RPMI8226 (cell line): ENCODE measurements at places on chromosomes 2 and 18.
A peak's percentile ranks its signal among the peaks of the same experiment; 100 is the strongest.

GRCh38 chr2:28612131-28612812 lies 116.4 kb downstream of the PLB1 start:
- no peak for DNase-seq

DNA sequence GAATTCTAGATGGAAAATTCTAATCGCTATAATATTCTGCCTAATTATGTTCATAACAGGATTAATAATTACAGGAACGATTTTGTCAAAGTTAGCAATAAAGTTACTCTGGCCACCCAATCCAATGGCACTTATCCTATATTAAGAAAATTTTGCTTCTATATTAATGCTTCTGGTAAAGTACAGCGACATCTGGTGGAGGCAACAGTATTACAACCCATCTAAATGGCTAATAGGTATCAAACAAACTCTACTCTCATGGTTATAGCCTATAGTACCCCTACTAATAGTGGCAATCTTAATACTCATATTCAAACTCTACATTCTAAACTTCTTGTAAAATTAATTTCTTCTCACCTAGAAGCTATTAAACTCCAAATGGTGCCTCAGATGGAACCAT lies 1084.7 kb upstream of the LRRTM1 start:
- no peak for DNase-seq

- no peak for DNase-seq
These were observed 53.4 kb downstream of the SH3RF3 start for GRCh38 chr2:109182426-109182825.

DNA sequence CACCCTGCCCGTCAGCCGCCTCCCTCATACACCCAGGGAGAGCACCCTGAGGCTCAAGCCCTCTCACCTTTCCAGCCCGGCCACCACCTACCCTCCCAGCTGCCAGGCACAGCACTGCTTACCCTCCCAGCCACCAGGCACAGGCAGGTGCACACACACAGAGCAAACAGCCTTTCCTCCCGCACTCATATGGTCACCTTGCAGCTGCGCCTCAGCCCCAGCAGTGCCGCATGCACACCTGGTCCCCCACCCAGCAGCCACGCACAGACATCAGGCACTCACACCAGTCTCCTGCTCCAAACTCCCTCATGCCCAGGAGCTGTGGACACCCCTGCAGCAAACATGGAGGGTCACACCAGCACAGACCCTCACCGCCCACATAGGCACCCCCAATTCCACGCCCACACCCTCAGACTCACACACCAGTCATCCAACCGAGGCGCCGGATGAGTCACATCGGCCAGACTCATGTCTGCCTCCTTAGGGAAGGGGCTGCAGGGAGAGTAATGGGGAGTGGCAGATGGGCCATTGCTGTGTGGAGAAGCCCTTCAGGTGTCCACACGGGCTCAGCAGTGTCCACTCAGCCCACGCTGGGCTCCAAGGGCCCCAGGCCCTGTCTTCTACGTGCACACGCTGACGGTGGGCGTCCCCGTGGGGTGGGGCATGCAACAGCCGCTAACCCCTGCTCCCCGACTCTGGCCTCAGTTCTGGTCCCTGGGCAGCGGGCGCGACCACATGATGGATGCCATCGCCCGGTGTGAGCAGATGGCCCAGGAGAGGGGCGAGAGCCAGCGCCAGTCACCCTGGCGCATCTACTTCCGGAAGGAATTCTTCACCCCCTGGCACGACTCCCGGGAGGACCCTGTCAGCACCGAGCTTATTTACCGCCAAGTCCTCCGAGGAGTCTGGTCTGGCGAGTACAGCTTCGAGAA lies 22.3 kb upstream of the GPR17 start:
- DNase-seq, result peak; percentile 80

DNA sequence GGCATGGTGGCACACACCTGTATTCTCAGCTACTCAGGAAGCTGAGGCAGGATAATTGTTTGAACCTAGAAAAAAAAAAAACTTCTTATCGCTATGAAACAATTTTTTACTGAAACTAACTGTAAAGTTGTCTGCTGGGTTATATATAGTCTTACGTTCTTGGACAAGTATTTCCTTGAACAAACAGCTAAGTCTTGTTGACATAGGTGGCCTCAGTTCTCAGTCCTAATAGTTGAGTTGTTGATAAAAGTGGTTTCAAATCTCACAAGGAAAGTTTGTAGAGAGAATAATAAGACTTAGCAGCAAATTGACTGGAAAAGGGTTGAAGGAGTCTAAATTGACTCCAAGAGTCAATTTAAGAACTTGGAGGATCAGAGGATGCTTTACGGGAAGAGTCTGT lies 166.5 kb upstream of the KCNJ3 start:
- DNase-seq, result no peak

DNA sequence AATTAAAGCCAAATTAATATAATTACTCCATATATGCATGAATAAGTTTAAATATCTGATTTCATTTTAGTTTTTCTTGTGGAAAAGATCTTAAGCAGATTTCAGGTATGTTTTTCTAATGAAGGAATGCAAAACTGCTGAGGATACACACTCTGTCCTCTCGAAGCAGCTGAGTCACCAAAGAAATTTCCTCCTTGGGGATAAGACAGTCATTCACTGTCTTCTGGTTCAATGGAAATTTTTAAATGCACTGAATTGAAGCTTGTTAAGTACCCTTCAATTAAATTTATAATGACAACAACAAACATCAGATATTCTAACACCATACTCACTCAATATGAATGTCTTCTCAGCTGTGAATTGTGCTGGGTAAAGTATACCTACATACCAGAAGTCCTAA lies 101.5 kb upstream of the DNER start:
- no peak for DNase-seq

DNA sequence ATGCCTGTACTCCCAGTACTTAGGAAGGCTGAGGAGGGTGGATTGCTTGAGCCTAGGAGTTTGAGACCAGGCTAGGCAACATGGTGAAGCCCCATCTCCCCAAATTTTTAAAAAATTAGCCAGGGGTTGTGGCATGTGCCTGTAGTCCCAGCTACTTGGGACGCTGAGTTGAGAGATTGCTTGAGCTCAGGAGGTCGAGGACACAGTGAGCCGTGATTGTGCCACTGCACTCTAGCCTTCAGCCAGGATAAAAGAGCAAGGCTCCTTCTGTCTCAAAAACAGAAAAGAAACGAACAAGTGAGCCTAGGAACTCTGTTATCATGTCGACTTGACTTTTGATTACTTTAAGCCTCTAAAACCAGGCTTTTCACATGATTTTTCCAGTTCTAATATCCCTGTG lies 13.7 kb downstream of the NPC1 start:
- no peak for DNase-seq

- DNase-seq, result no peak
These were observed 355.0 kb downstream of the SS18 start for GRCh38 chr18:25735459-25735858.

DNA sequence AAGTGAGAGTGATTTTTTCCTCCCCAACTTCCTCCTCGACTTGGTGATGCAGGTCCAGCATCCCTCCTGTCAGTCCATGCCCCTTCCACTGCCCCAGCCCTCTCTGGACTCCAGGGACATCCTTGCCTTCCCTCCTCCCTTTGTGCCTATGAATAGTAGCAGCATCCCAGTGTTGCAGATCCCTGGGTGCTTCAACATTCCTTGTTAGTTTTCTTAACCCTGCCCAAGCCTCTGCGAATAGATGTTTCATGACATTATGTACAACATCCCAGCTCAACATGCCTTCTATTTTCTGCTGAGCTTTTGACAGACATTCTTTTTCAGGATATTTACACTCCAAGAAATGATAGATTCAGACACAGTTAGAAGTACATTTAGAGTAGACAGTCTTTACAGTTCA lies 35.3 kb upstream of the CCDC150 start:
- no peak for DNase-seq

DNA sequence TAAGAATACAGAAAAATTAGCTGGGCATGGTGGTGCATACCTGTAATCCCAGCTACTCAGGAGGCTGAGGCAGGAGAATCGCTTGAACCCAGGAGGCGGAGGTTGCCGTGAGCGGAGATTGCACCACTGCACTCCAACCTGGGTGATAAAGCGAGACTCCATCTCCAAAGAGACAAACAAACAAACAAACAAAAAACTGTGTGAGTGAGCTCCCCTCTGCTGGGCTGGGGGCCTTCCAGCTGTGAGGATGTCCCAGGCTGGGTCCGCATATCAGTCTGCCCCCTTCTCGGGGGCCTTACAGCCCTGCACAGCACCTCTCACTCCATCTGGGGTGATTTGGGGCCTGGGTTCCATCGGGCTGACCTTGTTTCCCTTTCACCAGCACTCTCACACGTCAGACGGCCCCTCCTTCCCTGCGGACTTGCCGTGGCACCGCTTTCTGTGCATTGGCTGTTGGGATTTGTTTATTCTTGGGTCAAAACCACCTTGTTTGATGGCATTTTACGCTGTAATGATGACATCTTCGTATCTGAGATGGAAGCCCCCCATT lies 2.8 kb upstream of the KLHL30 start:
- DNase-seq, result no peak

DNA sequence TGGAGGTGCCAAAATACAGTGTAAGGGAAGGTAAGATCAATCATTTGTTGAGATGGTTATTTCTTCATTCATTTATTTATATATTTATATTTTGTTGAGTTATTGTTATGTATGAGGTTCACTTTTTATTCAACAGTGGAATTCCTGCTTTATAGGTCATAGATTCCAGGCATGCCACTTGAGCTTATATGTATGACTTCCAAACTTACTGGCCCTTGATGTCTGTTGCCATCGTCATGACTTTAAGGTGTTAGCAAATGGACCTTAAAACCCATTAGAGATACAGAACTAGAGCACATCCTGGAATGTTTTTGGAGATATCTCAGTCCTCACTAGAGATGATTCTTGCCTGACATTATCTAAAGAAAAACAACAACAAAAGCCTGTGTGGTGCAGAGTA lies 25.9 kb downstream of the CCDC85A start:
- no peak for DNase-seq

GRCh38 chr2:232586943-232587505 lies 36.5 kb downstream of the EIF4E2 start:
- DNase-seq, result no peak

- DNase-seq, result no peak
These were observed 1.4 kb upstream of the GALNT13 start for GRCh38 chr2:153870308-153870707.

- DNase-seq, result no peak
These were observed 39.7 kb upstream of the NABP1 start for GRCh38 chr2:191638079-191638801.

- no peak for DNase-seq
These were observed 14.6 kb downstream of the LDLRAD4 start for GRCh38 chr18:13232971-13233786.

GRCh38 chr2:128280901-128281321 lies 37.8 kb downstream of the HS6ST1 start:
- DNase-seq, result no peak

GRCh38 chr2:96538487-96539214 lies 2.1 kb downstream of the ARID5A start:
- peak; percentile 56 for DNase-seq

- no peak for DNase-seq
These were observed 995 bp downstream of the MBD5 start for GRCh38 chr2:148021886-148022285.

DNA sequence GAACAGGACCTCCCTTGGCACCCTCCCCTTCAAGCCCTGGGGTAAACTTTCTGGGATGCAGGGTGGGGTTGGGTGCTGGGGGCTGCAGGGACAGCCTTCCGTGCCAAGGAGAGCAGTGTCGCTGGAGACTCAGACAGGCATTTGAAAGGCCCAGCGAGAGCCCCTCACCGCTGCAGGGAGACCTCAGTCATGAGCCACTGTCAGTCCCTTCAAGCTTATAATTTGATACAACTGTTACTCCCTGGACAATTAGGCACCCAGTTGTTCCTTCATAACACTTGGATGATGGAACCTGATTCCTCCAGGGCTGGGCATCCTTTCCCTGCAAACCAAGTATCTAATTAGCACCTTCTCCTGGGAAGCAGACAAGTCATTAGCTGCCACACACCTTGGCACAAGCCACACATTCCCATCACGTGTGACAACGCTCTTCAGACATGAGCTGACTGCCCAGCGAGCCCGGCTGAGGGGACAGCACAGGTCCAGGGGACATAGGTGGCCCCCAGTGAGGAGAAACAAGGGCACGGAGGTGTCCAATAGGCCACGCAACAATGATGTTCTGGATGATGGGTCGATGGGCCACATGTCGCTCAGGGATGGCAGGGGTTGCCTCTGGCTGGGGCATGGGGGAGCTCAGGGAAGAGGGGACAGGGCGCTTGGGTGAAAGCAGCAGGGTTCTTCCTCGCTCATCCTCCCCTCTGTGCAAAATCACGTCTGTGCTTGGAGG lies 59.6 kb downstream of the KCNF1 start:
- no peak for DNase-seq

GRCh38 chr2:9258501-9258900 lies 51.9 kb downstream of the ASAP2 start:
- DNase-seq, result no peak

- peak; percentile 39 for DNase-seq
These were observed 33.3 kb downstream of the DSEL start for GRCh38 chr18:67483237-67483636.

- no peak for DNase-seq
These were observed 37.1 kb upstream of the CTLA4 start for GRCh38 chr2:203830304-203831055.

GRCh38 chr2:20189299-20189931 lies 35.5 kb downstream of the SDC1 start:
- DNase-seq, result no peak

DNA sequence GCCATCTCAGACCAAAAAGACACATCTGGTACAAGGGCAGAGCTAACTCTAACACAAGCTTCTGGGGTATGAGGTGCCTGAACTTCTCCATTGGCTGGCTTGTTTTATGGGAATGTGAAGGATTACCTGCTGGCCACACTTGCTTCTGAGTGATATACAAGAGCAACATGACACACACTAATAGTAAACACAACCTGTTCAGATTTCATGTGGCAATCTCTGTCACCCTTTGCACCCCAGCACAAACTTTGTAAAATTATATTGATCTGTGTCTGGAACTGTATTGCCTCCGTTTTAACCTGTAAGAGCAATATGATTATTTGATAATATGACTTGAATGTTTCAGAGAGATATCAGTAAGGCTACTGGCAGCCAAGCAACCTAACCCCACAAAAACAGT lies 276.7 kb downstream of the CCDC85A start:
- no peak for DNase-seq

GRCh38 chr2:132837769-132838168 lies 167.8 kb upstream of the LYPD1 start:
- DNase-seq, result no peak
